Frontal cortex (tissue), 4 donors: ENCODE measurements at places on chromosomes 3 and 15. TPM values are rescaled to one million over a fixed set of nuclear protein-coding genes. Genes with fewer than 3 reads are reported as not detected.

The RTP3 gene
- not detected for total RNA-seq

The CPN2 gene
- total RNA-seq = not detected

The SEC62 gene
- 108 TPM for total RNA-seq

The HES1 gene
- 14.7 TPM for total RNA-seq

The SLC2A2 gene
- total RNA-seq = not detected

The LRRC2 gene
- 2.4 TPM for total RNA-seq

The LRTM1 gene
- not detected for total RNA-seq

The ADGRG7 gene
- total RNA-seq = not detected

The TM4SF1 gene
- 15.1 TPM for total RNA-seq

The SCN11A gene
- total RNA-seq = under 0.01 TPM

The GOLGA6L7 gene
- total RNA-seq = not detected

The BDH1 gene
- total RNA-seq = 9.8 TPM

The VILL gene
- total RNA-seq = 9.8 TPM

The SMCO1 gene
- not detected for total RNA-seq

The LMAN1L gene
- total RNA-seq = not detected

DNA sequence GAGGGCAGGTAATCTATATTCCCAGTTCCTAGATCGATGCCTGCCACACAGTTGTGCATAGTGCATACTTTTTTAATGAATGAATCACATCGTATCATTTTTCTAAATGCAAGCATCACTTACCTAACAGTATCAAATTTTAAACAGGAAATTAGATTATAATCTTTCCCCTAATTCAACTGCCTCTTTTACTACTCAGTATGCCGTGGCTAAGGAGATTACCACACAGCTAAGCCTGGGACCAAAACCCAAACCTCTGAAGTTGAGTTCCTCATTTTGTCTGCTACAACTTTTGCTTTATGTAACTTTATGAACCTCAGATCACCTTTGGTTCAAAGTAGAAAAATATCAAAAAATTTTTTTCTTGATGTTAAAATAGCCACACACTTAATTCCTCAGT is 53.2 kb upstream of the FNDC3B start:
- DNase-seq = no peak

GRCh38 chr15:85383470-85384148 is 3.2 kb downstream of the AKAP13 start:
- no peak for DNase-seq

DNA sequence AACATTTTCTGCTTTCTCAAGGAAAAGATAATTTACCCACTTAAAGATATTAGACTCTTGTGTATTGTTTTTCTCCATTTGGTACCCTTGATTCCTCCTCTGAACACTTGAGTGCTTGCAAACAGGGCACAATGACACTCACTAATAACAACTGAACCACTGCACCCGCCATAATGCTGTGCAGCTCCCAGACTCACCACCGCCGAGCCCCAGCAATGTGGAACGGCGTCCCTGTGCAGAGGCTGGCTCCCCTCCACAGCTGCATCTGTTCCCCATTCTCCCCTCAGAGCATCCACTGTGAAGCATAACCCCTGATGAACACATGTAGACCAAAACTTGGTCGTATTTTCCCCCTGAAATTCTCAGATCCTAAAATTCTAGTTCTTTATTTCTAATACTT is 276.2 kb upstream of the PLSCR5 start:
- DNase-seq = no peak

- DNase-seq = no peak
Observed at GRCh38 chr3:177673112-177673914, 476.0 kb upstream of the TBL1XR1 start.

- no peak for DNase-seq
Observed at GRCh38 chr15:88678755-88679154, 39.9 kb downstream of the ISG20 start.

DNA sequence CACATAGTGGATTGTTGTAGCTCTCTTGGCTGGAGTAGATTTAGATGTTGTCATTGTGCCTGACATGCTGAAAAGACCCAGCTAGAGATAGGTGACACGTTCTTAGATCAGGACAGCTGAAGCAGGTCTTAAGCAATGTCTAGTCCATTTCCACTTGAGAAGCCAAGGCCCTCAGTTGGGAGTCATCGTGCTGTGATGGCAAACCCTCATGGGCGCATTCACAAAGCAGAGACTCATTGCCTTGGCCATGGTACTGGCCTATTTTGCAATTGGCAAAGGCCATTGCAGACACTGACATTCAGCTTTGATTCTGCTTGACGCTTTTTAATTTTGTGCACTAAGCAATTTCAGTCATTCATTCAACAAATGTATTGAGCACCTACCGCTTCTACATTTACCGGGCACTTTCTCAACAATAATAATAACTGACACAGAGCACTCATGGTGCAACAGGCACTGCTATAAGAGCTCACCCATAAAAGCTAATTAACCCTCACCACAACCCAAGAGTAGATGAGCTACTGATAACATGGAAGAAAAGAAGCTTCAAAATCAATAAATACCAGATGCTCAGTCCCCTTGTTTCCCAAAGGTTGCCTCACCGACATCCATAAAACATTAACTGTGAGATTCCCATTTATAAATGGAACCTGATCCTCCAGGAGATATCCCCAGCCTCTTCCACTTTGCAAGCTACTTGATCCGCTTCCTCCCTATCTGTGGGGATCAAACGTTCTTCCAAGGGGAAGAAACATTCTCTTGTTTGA is 200.1 kb downstream of the TLE3 start:
- no peak for DNase-seq

GRCh38 chr3:177358091-177358976 is 161.1 kb upstream of the TBL1XR1 start:
- DNase-seq = peak; percentile 24

DNA sequence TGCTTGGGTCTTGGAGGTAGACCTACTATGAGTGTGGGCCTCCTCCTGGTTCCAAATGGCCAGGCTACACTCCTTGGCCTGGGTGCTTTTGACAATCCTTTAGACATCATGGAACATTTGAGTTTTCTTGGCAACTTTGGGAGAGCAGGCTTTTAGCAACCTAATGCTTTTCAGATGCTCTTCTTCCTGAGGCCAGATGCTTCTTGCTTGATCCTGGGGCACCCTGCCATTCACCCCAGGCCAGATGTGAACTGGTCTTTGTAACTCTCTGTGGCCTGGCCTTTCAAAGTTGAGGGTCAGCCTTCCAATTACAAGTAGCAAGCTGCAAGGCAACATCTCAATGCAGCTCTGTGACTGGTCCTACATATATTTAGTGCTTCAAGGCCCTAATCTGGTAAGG is 40.5 kb downstream of the RTP1 start:
- DNase-seq = no peak

GRCh38 chr15:35448294-35448693 is 97.7 kb downstream of the DPH6 start:
- DNase-seq = no peak

- DNase-seq = no peak
Observed at GRCh38 chr3:146537603-146538002, 6.8 kb downstream of the PLSCR1 start.

DNA sequence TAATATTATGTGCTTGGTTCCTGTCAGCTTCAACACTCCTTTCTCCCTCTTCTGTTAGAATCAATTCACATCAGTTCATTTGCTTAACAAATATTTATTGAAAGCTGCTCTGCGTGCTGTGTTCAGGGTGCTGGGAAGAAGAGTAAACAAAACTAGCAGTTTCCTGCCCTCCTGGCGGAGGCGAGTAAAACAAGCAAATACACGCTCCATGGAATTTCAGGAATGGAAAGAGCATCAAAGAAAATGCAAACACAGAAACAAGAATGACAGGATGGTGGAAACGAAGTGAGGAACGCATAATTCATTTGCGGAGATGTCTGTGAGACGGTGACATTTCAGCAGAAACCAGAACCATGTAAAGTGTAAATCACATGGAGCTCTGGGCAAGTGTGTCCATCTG is 49.4 kb upstream of the SPTSSB start:
- DNase-seq = no peak

DNA sequence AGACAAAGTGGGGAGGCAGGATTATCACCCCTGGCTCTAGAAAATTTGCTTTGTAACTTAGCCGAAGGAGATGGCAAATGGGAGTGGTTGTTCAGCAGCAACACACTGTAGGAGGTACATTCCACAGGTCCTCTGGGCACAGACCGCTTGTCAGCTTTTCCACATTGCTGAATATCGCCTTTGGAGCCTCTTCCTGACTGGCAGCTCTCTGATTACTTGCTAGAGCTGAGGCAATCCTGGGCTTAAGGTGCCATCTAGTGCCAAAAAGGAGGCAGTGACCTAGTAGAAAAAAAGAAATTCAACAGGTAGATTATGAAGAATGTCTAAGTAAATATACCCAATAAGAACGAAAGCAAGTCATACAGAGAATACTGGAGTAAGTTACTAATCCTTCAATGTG is 13.1 kb upstream of the SCN5A start:
- no peak for DNase-seq

- DNase-seq = no peak
Observed at GRCh38 chr3:10474847-10475246, 30.5 kb downstream of the ATP2B2 start.

DNA sequence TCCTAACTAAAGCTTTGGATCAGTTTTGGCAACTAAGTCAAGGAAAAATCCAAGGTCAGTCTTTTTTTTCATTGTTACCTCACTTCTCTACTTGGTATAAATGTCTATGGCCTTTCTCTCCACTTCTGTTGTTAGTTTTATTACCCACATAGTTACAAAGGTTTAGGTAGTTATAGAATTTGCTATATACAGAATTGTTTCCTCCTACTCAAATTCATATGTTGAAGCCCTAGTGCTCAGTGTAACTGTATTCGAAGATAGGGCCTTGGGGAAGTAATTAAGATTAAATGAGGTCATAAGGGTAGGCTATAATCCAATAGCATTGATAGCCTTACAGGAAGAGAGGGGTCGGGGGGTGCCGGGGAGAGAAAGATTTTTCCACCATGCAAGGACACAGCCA is 19.7 kb upstream of the STIMATE start:
- DNase-seq = no peak

GRCh38 chr3:197746209-197746608 is 3.5 kb upstream of the FYTTD1 start:
- DNase-seq = no peak

DNA sequence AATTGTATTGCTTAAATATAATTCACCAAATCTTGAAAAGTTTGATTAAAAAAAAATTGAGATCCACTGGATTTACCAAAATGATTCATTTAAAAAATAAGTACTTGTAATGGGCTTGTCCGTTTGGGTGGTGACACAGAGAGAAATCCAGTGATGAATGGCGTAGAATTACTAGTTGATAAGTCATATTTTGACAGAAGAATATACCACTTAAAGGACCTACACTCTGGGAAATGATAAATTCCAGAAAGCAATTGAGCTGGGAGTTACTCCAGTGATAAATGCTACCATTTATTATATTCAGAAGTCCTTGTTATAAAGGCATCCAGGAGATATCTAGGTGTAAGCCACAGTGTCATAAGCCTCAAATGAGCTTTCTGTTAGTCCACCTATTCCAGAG is 141.8 kb upstream of the CFAP20DC start:
- DNase-seq = no peak

DNA sequence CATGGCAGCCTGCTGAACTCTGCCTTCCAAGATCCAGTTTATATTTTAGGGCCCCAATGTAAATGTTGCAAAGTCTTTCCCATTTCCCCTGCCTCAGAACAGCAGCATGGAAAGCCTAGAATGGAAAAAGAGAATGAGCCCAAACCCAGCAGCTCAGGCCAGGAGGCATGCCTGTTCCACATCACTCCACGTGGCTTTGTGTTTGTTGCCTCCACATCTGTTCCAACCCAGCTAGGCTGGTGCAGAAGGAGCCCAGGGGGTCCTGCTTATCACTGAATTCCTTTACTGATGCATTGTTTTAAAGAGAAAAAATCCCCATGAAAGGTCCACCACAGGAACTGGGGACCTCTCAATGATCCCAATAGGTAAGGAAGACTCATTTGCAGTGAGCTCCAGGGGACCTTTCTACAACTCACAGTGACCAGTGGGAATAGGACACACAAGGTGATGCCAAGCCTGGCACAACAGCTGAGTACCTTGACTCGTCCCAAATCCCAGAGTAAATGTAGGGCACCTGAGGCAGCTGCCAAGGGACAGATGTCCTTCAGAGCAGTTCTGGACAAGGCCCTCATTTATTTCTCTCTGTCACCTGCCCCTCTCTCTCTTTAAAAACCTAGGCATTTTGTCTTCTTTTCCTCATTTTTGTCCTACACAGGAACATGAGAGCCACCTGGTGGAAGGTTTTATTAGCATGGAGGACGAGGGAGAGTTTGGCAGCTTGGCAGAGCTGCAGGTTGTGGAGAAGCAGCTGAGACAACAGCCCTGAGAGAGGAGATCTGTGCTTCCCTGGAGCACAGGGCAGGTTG is 41.7 kb upstream of the ADAMTS17 start:
- DNase-seq = peak; percentile 24

- DNase-seq = no peak
Observed at GRCh38 chr3:181955566-181955965, 243.8 kb downstream of the SOX2 start.

DNA sequence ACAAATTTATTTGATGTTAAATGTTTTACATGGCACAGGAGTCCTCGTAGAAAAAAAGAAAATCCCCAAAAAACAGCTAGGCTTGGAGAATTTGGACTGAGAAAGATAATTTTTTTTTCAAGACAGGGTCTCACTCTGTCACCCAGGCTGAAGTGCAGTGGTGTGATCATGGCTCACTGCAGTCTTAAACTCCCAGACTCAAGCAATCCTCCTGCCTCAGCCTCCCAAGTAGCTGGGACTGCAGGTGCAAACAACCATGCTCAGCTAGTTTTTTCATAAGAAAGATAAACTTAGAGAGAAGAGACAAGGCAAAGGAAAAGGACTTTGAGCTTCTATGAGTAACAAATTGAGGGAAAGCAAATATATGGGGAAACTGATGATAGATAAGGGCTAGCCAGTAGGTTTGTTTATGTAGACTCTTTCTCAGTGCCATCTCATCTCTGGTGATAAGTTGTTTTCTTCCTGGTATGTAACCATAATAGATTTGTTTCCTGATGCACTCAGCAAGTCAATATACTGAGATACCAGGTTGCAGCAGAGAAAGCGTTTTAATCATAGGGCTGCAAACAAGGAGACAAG is 13.1 kb upstream of the TRMT10C start:
- no peak for DNase-seq

GRCh38 chr15:29451201-29451781 is 181.7 kb upstream of the NSMCE3 start:
- DNase-seq = no peak

GRCh38 chr3:194938845-194939531 is 253.3 kb downstream of the FAM43A start:
- no peak for DNase-seq

DNA sequence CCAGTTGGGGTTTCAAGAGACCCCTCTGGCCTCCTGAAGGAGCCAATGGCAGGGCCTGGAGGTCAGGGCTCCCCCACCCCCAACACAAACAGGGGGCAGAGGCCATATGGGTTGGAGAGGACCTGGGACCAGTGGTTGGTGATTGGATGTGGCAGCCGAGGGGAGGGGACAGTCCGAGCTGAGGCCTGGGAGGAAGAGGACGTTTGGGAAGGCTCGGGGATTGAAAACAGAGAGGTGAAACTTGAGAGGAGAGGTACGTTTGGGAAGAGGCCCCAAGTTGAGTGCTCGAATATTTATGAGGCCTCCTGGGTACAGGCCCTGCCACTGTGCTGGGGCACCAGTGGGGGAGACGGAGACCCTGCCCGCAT is 53.7 kb downstream of the DNAJB8 start:
- no peak for DNase-seq
